Right cardiac atrium (tissue), 5 donors: ENCODE measurements at places on chromosomes 13 and 19.

- no peak for DNase-seq
Observed at GRCh38 chr19:45865269-45865948, 1.3 kb downstream of the FOXA3 start.

GRCh38 chr13:62960723-62961122 is 1545.1 kb upstream of the PCDH20 start:
- no peak for DNase-seq

GRCh38 chr13:50742968-50743367 is 100.5 kb downstream of the DLEU7 start:
- DNase-seq = no peak

DNA sequence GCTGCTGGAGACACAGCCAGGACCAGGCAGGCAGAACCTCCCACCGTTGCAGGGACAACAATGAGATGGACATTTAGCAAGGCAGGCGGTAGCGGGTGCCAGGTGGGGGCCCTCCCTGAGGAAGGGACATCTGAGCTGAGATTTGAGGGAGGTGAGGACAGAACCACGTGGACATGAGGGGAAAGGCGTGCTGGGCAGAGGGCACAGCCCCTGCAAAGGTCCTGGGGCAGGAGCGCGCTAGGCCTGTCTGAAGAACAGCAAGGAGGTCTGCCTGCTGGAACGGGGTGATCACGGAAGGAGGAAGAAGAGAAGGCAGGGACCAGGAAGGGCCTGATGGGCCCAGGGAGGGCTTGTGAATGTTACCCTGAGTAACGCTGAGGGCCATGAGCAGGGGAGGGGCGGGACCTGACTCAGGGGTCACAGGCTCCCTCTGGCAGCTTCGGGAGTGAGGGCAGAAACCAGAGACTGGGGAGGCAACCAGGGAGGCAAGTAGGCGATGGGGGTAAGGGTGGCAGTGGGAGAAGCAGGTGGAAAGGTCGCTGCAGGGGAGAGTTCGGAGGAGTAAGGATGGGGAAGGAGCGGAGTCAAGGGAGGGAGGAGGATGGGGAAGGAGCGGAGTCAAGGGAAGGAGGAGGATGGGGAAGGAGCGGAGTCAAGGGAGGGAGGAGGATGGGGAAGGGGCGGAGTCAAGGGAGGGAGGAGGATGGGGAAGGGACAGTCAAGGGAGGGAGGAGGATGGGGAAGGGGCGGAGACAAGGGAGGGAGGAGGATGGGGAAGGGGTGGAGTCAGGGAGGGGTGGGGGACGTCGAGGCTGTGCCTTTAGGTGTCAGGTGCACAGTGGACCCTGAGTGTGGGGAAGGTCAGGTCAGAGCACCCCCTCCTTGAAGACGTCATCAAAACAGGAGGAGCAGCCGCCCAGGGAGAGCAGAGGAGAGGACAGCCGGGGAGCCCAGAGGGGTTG is 15.7 kb upstream of the B3GNT3 start:
- peak; percentile 66 for DNase-seq

GRCh38 chr19:1025960-1026782 is at the start of gene CNN2:
TSS of gene CNN2 (plus strand) at chr19:1026608. CDS start at chr19:1026662, 54 bp downstream.
- peak; percentile 82 for DNase-seq

DNA sequence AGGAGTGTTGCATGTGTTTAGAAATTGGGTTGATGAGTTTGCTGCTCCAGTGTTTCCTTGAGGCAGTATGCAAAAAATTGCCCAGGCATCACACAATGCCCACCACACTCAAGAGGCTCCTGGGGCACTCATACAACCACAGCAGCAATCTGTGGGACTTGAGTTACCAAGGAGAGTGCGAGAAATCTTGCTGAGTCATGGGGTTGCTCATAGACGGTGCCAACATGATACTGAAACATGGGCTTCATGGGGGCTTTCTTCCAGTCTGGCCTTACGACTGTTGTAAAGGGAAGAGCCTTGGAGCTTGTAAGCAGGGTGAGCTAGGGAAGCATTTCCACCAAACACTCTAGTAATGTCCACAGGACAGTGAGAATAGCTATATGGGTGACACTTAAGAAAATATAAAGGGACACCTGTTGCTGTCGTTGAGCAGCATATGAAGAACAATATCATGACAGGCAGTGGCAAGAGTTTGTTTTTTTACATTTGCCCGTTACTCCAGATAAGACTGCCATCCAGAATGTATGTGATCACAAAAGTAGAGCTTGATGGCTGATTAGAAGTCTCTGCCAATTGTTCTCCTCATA is 1237.4 kb downstream of the UQCRFS1 start:
- DNase-seq = no peak

DNA sequence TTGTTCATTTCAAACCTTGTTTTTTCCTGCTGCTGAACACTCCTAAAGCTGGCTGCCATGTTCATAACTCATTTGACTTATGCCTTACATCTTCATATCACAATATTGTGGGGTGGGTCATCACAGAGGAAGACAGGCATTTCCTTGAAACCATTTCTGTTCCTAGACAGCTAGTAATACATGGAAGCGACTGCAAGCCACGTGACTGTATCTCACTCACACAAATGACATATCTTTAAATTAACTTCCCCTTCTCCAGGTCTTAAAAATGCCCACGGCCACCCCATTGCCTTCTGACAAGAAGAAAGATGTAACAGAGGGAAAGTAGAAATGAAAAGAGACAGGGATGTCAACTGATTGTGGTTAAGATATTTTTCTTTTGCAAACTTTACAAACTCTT is 236.8 kb downstream of the LMO7 start:
- no peak for DNase-seq

GRCh38 chr13:98879957-98880356 is 97.9 kb downstream of the DOCK9 start:
- DNase-seq = no peak

DNA sequence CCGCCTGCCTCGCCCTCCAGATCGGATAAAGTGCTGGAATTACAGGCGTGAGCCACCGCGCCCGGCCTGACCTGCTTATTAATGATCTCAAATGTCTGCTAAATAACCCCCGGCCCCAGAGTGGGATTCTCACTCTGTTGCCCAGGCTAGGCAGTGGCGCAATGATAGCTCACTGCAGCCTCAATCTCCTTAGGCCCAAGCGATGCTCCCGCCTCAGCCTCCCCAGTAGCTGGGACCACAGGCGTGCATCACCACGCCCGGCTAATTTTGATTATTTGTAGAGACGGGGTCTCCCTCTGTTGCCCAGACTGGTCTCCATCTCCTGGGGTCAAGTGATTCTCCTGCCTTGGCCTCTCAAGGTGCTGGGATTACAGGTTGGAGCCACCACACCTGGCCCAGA is 626 bp upstream of the ATP5F1D start:
- DNase-seq = no peak

DNA sequence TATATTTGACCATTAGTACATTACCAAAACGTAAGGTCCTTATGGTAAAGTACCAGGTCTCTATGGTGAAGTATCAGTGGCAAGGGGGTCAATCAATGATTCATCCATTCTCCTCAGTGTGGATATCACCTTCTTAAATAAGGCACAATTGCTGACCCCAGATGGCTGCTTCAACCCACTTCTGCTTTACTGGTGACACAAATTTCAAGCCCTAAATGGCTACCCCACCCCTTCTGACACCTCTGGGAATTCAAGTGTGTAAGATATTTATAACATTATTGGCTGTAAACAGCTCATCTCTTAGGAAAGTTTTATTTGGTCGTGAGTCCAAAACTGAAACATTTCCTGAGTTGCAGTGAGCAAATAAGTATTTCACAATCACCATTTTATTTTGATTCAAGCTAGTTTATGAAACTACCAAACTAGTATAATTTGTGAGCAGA is 7.9 kb upstream of the WBP4 start:
- DNase-seq = no peak

GRCh38 chr19:19544257-19544953 is 6.3 kb downstream of the CILP2 start:
- DNase-seq = no peak
